ENCODE measurements at places on chromosomes 2 and 18.

DNA sequence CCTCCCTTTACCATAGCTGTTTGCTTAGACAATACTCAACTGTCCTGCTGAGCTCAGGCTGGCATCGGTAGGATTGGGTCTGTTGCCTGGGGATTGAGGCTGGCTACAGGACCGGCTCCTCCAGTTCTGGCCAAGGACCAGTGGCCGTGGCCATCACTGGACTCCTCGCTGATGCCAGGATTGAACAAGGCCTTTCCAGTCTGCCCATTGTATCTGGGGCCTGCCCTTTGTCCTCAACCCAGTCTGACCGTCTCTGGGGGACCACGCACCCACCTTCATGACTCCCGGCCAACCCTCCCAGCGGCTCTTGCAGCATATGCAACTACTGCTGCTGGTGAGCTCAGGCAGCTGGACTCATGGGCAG lies 28.7 kb downstream of the SH2D6 start:
- DNase-seq, result no peak

DNA sequence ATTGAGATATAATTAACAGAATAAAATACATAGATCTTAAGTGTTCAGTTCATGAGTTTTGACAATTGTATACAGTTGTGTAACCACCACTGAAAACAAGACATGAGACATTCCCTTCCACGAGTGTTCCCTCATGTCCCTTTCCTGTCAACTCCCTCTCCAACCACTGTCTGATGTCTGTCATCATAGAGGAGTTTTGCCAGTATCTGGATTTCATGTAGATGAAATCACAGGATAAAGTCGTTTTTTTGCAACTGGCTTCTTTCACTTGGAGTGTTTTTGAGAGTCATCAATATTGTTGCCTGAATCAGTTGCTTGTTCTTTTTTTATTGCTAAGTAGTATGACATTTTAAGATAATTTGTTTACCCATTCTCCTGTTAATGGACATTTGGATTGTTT lies 52.7 kb downstream of the RBMS1 start:
- no peak for DNase-seq

DNA sequence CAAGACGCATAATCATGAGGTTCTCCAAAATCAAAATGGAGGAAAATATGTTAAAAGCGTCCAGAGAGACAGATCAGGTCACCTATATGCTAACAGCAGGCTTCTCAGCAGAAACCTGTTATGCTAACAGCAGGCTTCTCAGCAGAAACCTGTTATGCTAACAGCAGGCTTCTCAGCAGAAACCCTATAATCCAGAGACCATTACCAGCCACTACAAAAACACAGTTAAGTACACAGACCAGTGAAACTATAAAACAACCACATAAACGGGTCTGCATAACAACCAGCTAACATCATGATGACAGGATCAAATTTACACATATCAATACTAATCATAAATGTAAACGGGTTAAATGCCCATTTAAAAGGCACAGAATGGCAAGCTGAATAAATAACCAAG lies 1548.4 kb upstream of the TMEFF2 start:
- no peak for DNase-seq

DNA sequence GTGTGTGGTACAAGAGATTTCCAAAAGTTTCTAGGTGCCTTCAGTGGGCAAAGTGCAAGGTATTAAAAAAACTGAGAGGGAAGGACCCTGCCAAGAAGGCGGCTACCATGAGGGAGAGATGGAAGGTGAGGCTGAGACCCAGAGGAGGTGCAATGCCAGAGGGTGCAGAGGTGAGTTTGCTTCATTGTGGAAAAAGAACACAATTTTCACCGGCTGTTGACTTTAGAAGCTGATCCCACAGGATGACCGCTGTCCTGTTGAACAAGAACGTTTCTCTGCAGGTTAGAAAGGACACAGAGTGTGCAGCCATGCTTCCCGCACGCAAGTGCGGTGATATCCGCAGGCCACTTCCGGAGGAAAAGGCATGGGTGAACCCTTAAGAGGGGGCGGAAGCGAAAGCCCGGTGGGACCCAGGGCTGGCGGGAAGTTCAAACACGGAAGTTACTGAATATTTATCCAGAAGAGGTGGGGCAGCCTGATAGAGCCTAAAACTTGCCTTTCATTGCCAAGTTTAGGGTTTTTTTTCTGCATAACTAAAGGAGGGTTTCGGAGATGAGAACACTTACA lies 16.6 kb downstream of the SP110 start:
- DNase-seq, result no peak

GRCh38 chr2:1654696-1655374 lies 89.5 kb downstream of the PXDN start:
- DNase-seq, result no peak
